Activated CD8-positive, alpha-beta memory T cell treated with anti-CD3 and anti-CD28 coated beads, Interleukin-2, amount 10 ng/mL, durations not matched to agents 7 days and 5 days (primary cell): ENCODE measurements at places on chromosomes 5 and 9. TPM values are rescaled to one million over a fixed set of nuclear protein-coding genes. Genes with fewer than 3 reads are reported as not detected.
A peak's percentile ranks its signal among the peaks of the same experiment; 100 is the strongest.

- no peak for DNase-seq
- no peaks in the 10 kb centered on the region for H3K27me3 ChIP-seq
- no peaks in the 10 kb centered on the region for H3K36me3 ChIP-seq
These were observed 128.3 kb upstream of the PLCXD3 start for GRCh38 chr5:41638685-41639084.

PLAC8L1 gene
- 0.50 TPM for total RNA-seq

GRCh38 chr5:43233946-43234345 lies 41.9 kb downstream of the NIM1K start:
- H3K4me3 ChIP-seq, result no peak overlapping the region
- H3K4me1 ChIP-seq, result peaks cover 5% of the 10 kb centered on the region
- H3K27ac ChIP-seq, result peak overlapping the region; percentile 27
- peaks cover 4% of the 10 kb centered on the region for H3K27me3 ChIP-seq

DNA sequence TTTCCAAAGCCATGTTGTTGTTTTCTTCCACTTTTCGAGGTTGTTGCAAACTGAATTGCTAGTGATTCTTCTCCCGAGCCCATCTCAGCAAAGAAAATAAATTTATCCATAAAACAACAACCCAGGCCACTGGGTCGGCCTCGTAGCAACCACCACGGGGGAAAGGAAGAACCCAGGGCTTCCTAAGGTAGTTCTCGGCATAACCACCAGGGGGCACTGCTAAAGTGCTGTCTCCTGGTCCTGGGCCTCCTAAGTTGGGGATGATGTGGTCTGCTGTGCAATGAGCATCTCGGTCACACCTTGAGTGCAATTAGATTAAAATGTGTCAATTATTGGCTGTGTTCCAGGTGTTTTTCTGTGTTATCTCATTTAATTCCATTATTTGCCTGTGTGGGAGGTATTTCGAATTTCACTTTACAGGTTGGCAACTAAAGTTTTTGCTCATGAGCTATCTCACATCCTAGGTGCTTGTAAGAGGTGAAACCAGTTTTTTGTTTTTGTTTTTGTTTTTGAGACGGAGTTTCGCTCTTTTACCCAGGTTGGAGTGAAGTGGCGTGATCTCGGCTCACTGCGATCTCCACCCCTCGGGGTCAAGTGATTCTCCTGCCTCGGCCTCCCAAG lies 102.8 kb upstream of the DAP start:
- no peak overlapping the region for H3K27ac ChIP-seq
- peaks cover 17% of the 10 kb centered on the region for H3K27me3 ChIP-seq
- DNase-seq, result peak; percentile 63
- no peak overlapping the region for H3K4me3 ChIP-seq
- H3K4me1 ChIP-seq, result no peaks in the 10 kb centered on the region

- H3K27ac ChIP-seq, result no peak overlapping the region
- no peaks in the 10 kb centered on the region for H3K36me3 ChIP-seq
- H3K4me1 ChIP-seq, result no peaks in the 10 kb centered on the region
These were observed 355.8 kb upstream of the SMARCA2 start for GRCh38 chr9:1659363-1659690.

DNA sequence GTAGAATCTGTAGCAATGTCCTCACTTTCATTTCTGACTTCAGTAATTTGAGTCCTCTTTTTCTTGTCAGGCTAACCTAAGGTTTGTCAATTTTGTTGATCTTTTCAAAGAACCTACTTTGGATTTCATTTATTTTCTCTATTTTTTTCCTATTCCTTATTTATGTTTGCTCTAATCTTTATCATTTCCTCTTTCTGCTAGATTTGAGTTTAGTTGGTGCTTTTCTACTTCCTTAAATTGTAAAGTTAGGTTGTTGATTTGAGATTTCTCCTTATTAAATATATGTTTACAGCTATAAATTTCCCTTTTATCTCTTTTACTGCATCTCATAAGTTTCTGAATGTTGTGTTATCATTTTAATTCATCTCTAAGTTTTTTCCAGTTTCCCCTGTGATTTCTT lies 75.1 kb upstream of the FAM120A start:
- H3K4me1 ChIP-seq, result no peaks in the 10 kb centered on the region
- no peak overlapping the region for H3K27ac ChIP-seq
- H3K4me3 ChIP-seq, result no peak overlapping the region

DNA sequence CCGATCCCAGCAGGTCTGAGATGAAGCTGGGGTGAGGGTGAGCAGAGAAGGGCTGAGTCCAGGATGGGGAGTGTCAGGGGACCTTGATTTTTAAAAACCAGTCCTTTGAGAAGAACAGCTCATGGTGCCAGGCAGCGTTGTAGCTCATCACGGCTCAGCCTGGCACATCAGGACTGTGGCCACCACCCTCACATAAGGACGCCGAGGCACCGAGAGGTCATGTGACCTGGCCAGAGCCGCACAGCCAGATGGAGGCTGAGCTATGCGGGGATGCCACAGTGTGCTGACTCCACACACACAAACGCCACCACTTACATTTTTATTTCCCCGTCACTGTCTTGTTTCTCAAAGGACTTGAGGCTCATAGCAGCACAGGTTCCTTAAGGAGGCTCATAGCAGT lies 32.9 kb upstream of the CEP72 start:
- peaks cover 36% of the 10 kb centered on the region for H3K27me3 ChIP-seq
- H3K36me3 ChIP-seq, result no peaks in the 10 kb centered on the region
- no peak overlapping the region for H3K4me3 ChIP-seq
